H9 (cell line): ENCODE measurements at places on chromosomes 5 and 9. TPM values are rescaled to one million over a fixed set of nuclear protein-coding genes. Genes with fewer than 3 reads are reported as not detected.

The REEP2 gene
- 44.3 and 49.0 TPM in 2 replicates for total RNA-seq

The RLN1 gene
- total RNA-seq, result 0.39 and 0.52 TPM in 2 replicates

The GAS1 gene
- 2.3 and 2.7 TPM in 2 replicates for total RNA-seq

The OCLN gene
- total RNA-seq, result 105 and 109 TPM in 2 replicates

The MAMDC2 gene
- 4.6 TPM in 2 replicates for total RNA-seq

The PCDHGB4 gene
- 3.8 and 4.2 TPM in 2 replicates for total RNA-seq

The FAM200C gene
- total RNA-seq, result 3.9 and 4.3 TPM in 2 replicates

The FIBCD1 gene
- 6.2 and 7.1 TPM in 2 replicates for total RNA-seq

The WDR31 gene
- 0.59 and 0.72 TPM in 2 replicates for total RNA-seq
